T-helper 1 cell (primary cell): ENCODE measurements at places on chromosomes 3 and 15.

- no peak for DNase-seq
Observed at GRCh38 chr3:129318921-129319320, 40.3 kb downstream of the HMCES start.

DNA sequence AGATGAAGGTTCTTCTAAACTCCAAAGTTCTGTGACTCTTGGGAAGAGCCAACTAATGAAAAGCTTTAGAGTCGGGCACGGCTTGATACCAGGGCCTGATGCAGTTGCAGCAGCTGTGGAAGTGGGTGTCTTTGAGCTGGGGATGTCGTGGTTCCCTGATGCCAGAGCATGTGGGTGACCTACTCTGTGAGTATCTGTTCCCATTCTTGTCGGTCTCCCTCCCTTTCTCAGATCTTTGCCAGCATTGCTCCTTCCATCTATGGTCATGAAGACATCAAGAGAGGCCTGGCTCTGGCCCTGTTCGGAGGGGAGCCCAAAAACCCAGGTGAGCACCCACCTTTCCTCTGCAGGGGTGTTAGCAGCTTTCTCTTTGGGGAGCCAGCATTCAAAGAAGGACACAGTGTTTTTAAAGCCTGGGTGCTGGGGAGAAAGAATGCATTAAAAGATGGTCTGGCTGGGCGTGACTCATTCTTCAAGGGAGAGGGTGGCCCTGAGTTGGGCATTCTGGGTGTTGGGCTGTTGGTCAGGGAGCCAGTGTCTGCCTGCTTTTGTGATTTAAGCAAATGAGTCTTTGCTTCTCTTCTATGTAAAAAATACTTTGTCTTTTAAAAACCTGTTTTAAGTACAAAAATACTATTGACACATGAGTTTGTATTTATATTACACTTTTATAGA, 13.2 kb upstream of the PODXL2 start:
- no peak for DNase-seq

DNA sequence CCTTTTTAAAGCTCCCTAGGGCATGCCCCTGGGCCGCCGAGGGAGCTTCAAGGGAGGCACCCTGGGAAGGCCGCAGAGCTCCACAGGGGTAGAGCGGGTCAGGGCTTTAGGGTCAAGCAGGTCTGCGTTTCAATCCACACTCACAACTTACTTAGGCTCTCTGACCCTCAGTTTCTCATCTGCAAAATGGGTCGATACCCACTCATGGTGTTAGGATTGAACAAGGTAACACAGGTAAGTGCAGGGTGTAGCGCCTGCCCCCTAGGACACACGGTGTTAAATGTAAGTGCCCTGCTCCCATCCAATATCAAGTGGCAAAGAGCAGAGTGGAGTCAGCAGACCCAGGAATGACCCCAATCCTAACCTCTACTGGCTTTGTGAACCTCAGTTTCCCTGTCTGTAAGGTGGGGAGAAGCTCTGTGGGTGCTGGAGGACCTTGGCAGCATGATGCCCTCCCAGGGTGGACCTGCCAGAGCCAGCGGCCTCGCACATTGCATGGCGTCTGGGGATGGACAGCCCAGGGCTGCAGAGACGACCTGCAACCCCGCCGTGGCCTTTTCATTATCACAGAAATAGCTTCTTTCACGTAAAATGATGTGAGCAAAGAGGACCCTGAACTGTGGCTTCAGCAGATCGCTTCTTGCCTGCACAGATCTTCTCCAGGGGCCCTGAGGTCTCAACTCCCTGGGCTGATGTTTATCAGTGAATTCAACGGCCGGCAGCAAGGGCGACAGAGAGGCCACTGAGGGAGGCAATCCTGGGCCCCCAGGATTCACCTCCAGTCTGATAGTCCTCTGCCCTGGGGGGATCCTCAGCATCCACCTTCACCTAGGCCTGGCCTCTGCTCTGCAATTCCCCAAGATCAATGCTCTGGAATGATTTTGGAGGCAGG, 138.5 kb downstream of the CHSY1 start:
- no peak for DNase-seq

DNA sequence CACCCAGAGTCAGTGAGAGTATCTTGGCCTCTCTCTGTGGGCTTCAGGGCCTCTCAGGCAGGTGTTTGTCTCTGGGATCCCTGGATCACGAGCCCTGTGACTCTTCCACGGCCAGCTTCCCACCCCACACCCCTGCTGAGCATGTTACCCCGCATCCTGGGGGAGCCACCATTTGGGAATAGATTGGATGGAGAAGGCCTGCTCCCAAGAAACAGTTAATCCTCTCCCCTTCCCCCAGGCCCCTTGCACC, 15.5 kb upstream of the SRP14 start:
- DNase-seq: no peak

GRCh38 chr15:31221936-31222515, 104.6 kb upstream of the KLF13 start:
- DNase-seq: no peak

- no peak for DNase-seq
Observed at GRCh38 chr15:78069462-78070029, 8.0 kb downstream of the TBC1D2B start.

DNA sequence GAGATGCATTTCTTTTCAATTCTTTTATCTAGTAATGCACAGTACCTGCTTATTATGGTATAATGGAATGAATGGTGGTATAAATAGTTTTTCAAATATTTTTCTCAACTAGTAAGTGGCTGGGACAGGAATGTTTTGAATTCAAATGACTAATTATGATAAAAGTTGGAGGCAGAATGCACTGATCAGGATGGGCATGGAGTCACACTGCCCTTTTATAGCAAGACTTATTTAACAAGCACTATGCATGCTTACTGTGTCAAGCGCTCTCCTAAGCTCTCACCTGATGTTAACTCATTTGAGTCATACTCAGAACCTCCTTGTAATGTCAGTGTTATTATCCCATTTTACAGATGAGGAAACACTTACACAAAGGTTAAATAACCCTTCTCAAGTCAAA, 221.8 kb downstream of the FEZF2 start:
- DNase-seq: no peak

GRCh38 chr15:76338486-76339304, 2.1 kb downstream of the ISL2 start:
- no peak for DNase-seq
